Activated CD4-positive, alpha-beta memory T cell treated with anti-CD3 and anti-CD28 coated beads for 36 hours (primary cell): ENCODE measurements at places on chromosomes 5 and 9.

GRCh38 chr9:109321727-109322126, 868 bp upstream of the EPB41L4B start:
- no peak for DNase-seq

GRCh38 chr9:124939944-124940343, 939 bp downstream of the GOLGA1 start:
- DNase-seq: no peak

DNA sequence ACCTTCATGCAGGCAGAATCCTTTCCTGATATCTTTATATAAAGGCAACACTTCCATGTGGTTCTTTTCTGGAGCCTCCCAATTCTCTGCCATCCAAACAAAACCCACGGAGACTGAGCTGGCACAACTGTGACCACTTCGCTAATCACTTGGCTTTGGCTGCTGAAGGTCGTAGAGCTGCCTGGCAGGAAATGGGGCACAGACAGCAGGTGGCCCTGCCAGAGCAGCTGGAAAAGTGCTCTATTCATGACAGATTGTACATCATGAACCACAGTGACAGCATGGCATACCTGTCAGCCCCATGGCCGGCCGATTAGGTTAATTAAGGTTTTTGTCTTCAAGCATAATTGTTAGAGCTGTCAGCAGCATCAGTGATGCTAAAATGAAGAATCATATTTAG, 141.9 kb upstream of the ANKRD55 start:
- no peak for DNase-seq

- no peak for DNase-seq
Measured at GRCh38 chr9:19511694-19512093, 102.9 kb downstream of the ACER2 start.

DNA sequence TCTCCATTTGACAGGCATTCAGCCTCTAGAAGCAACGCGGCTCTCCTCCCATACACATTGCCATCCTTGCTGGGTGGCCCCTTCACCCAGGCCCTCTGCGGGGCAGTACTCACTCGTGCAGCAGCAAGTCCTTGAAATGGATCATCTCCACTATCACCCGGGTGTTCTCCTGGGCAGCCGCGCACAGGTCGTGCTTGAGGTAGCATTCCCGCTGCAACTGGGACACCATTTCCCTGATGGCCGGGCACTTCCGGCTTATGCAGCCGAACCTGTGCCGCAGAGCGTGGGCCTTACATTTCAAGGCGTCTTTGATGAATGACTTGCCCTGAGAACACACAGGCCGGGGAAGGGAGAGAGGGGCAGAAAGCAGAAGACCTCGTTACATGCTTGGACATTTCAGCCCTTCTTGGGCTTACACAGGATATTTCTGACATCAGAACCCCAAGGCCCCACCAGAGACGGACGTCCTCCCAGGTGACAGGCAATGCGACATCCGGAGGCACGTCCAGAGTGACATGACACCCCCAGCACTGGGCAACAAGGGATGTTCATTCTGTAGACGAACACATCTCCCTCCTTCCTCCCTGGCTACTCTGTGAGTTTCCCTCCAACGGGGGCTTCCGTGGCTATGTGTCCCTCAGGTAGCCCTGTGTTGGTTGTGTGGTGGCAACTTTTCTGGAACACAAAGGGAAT, 5.0 kb downstream of the STC2 start:
- DNase-seq: no peak

DNA sequence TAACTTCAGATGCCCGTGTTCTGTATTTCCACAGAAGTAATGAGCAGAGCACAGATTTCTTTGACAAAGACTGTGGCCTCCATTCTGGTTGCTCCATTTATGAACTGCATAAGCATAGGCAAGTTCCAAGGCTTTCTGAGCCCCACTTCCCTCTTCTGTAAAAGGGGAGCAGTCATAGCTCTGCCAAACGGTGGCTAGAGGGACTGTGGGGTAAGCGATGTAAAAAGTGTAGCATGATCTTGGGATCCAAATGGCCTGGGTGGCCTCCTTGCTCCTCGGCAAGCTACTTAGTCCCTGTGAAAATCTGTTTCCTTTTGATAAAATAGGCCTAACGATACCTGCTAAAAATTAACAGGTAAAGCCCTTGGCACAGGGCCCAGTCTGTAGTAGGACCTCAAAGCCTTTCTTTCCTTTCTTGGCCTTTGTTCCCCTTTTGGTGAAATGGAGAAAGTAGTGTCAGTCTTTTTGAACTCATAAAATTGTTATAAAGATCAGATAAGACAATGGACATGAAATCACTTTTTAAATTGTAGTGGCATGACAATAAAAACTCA, 646.6 kb downstream of the ACTL7B start:
- DNase-seq: no peak
